ENCODE measurements at places on chromosomes 6 and 20.

- peak; percentile 22 for DNase-seq
Measured at GRCh38 chr6:104526376-104526775, 333.3 kb downstream of the HACE1 start.

GRCh38 chr6:13445005-13445743 lies 42.2 kb downstream of the GFOD1 start:
- no peak for DNase-seq

GRCh38 chr6:150069706-150070105 lies 785 bp upstream of the ULBP3 start:
- no peak for DNase-seq

DNA sequence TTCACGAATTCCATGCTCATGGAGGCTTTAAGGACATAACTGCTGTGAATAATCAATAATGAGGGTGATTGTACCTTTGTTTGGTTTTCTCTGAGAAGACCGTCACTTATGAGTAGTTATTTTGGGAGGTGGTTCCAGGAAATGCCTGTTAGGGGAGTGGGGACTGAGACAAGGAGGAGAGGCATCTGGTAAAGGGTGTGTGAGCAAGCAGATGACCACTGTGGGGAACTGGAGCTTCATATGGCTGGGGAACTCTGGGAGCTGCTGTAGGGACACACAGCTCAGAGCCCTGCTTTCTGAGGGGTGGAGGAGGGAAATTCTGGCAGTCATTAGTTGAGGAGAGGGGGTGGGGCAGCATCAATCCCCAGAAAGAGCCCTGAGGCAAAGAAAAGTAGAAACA lies 71.3 kb upstream of the TINAG start:
- no peak for DNase-seq

DNA sequence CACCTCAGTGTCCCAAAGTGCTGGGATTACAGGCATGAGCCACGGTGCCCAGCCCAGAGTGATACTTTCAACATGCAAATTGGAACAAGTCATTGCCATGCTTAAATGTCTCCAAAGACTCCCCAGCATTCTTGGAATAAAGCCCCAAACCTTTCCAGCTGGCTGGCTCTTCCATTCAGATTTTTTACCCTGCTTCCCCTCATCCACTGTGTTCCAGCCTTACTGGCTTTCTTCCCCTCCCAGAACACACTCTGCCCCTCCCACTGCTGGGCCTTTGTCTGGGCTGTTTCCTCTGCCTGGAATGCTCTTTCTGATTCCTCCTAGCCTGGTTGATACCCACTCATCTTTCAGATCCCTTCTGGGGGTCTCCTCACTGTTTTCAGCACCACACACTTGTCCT lies 40.1 kb upstream of the NNAT start:
- DNase-seq: peak; percentile 25

DNA sequence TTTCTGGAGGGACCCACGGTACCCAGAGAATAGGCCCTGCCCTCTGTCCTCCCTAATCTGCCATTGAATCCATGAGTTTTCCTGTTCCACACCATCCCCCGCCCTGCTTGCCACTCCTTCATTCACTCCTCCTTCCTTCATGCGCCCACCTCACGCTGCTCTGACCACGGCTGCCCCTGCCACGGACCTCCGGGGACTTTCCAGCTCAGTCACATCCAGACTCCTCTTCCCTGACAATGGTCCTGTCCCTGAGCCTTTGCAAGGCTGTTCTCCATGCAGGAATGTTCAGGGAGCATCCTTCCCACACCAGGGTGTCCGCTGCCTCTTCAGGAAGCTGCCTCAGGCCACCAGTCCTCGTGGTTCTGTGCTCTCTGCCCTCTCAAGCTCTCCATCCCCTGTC lies 25.9 kb downstream of the GLP1R start:
- DNase-seq: no peak

DNA sequence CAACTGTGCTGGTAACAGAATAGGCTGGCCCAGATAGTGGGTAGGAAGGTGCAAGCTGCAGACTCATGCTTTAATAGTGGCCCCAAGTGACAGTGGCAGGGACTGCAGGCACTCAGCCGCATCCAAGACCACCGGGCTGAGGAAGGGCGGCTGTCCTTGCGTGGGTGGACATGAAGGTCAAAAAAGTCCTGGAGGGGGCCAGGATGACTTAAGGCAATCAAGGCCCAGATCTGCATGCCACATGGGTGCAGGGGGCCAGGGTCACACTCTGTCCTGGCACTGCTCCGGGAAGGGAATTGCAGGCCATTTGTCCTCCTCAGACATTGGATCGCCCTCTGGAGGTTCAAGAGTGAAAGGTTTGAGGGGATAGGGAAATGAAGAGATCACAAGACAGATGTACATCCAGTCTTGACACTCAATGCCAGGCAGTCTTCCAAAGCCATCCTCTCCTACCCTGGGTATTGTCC lies 10.4 kb upstream of the VNN2 start:
- no peak for DNase-seq
